ENCODE measurements at places on chromosomes 5 and 9.

GRCh38 chr5:10935536-10935935 lies 174.5 kb upstream of the DAP start:
- no peak for DNase-seq

GRCh38 chr5:56607551-56607950 lies 207.8 kb upstream of the MAP3K1 start:
- no peak for DNase-seq

DNA sequence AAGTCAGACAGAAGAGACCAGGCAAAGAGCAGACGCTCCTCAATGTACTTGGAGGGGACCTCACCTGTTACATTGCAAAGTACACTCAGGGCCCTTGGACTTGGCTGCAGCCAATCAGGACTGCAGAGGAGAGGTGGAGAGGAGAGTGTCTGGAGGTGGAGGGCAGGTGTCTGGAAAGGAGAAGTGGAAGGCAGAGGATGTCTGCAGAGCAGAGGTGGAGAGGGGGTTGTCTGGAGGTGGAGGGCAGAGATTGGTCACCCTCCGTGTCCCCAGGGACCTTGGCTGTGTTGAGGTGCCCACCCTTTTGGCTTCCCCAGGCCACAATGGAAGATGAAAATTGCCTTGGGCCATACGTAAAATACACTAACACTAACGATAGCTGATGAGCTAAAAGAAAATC lies 241.3 kb upstream of the IRX2 start:
- DNase-seq, result no peak

GRCh38 chr5:134462047-134462575 lies 50.4 kb upstream of the CDKN2AIPNL start:
- DNase-seq, result no peak

DNA sequence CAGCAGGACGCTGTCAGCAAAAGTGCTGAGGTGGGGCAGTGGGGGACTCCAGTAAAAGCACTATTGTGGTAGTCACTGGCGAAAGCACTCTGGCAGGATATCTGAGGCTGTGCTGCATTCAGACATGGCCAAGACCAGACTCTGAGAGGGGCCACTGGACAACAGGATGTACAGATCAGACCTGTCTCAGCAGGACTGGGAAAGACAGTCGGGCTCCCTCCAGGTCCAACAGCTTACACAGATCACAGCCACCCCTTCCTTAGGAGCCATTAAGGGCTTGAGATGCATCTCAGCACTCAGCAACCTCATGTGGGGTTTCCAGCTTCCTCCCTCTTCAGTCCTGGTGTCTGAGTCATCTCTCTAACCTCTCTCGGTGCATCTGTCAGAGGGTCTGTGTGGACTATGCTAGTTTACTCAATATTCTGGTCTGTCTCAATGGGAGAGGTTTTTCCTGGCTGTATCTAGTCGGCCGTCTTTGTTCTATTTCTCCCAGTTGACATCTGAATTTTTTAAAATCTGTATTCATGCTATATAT lies 154.5 kb downstream of the CWC27 start:
- DNase-seq, result no peak

DNA sequence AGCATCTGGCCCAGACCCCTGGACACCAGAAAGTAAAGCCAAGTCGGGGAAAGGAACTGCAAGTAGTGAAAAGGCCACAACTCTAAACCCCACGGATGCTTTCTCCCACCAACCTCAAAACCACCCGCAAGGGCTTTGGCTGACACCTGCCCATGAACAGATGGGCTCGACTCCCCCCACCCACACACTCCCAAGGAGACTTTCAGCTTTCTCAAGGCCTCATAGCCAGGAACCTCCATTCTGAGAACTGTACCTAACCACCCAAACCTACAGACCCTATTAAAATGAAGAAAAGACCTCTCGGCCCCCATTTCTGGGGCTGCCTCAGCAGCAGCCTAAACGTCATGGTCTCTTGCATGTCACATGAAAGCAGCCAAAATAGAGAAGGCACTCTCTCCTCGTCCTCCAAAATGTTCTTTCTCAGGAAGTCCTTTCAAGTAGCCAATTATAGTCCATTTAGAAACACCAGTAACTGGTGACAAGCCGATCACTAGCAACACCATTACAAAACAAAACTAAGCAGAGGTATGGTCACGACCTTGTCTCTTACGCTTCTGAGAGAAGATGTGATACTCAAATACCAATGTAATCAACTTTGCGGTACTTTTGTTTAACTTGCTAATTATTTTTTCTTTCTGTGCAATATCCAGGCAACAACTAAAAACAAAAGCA lies 2.9 kb downstream of the B4GALT1 start:
- DNase-seq, result no peak

- no peak for DNase-seq
Measured at GRCh38 chr5:56518820-56519219, 285.7 kb upstream of the ANKRD55 start.

DNA sequence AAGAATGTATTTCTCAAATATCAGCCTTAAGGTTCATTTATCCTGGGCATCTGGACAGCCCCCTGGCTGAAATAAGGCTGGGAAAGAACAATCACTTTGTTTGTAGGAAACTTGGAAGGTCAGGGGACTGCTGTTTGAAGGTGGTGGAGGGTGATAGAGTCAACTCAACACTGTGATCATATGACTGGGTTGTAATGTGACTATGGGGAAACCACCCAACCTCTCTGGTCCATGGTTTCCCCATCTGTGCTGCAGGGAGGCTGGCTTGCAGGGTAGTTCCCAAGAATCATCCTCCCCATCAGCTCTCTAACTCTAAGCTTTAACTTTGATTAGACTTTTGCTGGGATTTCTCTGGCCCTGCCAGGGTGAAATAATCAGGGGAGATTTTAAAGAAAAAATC lies 10.0 kb downstream of the INSYN2B start:
- DNase-seq, result no peak

GRCh38 chr5:2111569-2112105 lies 228.9 kb upstream of the IRX4 start:
- DNase-seq, result no peak

DNA sequence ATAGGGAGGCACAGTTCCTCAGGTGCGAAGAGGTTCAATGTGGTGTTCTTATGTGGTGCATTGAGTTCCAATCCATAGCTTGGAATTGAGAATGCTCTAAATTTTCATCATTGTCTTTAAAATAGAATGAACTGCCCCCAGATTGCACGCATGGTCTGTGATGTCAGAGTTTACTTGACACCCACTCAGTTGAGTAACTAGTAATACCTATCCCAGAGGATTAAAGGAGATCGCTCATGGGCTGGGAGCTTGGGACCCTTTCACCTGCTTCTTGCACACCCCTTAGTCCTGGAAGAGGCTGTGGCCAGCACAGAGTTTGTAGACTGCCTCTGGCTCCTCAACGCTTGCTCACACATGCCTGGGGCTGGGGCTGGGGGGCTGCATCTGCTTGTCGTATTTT lies 95.1 kb upstream of the OTULINL start:
- DNase-seq, result no peak

GRCh38 chr9:15725953-15726352 lies 173.1 kb downstream of the CCDC171 start:
- DNase-seq, result no peak

- DNase-seq, result no peak
Measured at GRCh38 chr5:65820373-65820772, 98.4 kb downstream of the NLN start.

DNA sequence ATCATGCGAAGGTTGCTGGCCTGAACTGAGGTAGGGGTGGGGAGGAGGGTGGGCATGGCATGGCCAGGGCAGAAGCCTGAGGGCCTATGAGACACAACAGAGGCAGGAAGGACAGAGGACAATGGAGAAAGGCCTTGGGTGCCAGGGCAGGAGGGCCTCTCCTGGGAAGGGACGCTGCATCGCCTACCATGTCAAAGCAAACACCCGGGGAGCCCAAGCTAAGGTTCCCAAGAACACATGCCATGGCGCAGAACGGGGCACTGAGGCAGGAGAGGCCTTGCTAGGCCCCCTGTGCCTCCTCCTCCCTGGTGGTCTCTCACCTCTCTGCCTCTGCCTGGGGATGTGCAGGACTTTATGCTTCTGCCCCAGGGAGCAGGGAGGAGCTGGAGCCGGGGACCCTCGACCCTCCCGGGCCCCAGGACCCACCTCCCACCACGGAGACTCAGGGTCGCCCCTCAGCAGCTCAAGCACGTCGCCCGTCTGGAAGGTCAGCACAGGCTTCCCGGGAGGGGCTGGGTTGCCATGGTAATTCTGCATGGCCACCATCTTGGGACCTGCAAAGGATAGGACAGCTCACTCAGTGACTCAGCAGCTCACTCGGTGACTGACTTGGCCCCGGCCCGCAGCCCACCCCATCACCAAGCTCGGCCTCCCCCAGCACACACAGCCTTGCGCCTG lies 40.3 kb upstream of the SARDH start:
- DNase-seq, result no peak

DNA sequence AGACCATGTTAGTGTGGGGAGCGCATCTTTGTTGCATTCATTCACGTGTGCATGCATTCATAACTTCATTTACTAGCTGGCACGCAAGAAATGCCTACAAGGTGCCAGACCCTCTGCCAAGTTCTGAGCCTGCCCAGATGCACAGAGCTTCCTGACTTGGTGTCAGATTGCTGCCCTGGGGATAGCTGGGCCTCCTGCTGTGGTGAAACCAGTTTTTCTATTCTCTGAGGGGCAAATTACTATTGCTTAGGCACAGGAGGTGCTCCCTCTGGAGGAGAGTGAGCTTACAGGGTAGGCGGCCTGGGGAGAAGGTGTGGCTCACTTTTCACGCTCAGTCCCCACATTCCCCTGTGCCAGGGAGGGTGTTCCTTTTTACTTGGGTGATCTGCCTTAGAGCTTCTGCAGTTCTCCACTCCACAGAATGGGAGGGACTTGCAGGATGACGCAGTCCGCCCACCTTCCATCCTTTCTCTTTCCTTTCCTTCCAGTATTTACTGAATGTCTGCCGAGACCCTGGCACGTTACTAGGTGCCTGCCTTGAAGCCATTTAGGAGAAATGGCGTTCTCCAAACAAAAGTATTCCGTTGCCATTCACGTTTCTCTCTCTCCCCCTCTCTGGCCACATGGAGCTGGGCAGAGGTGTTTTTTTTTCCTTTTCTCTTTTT lies 27.9 kb upstream of the CTNNA1 start:
- no peak for DNase-seq

GRCh38 chr5:51278539-51278938 lies 104.7 kb upstream of the ISL1 start:
- DNase-seq, result no peak

DNA sequence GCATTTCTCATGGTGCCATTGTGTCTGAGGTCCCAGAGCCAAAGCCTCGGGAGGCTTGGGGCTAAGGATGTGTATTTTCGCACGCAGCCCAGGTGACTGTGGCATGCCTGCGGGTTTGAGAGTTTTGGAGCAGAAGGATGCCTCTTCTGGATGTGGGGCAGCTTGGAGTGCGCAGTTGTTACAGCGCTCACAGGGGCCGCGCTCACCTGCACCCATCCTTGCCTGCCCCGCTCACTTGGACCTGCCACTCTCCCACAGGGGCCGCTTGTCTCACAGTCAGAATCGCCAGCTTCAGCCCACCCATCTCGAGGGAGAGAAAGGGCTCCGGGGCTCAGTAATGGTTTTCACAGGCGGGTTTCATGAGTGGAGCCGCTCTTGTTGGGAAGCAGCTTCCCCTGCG lies 132.9 kb downstream of the MVB12B start:
- DNase-seq, result no peak

- DNase-seq, result no peak
Measured at GRCh38 chr5:99068944-99069650, 140.3 kb upstream of the CHD1 start.

- no peak for DNase-seq
Measured at GRCh38 chr9:131837316-131837715, 97.4 kb upstream of the RAPGEF1 start.

Data from NCI-H1930 (cell line).